ENCODE measurements at places on chromosomes 7 and 10.

DNA sequence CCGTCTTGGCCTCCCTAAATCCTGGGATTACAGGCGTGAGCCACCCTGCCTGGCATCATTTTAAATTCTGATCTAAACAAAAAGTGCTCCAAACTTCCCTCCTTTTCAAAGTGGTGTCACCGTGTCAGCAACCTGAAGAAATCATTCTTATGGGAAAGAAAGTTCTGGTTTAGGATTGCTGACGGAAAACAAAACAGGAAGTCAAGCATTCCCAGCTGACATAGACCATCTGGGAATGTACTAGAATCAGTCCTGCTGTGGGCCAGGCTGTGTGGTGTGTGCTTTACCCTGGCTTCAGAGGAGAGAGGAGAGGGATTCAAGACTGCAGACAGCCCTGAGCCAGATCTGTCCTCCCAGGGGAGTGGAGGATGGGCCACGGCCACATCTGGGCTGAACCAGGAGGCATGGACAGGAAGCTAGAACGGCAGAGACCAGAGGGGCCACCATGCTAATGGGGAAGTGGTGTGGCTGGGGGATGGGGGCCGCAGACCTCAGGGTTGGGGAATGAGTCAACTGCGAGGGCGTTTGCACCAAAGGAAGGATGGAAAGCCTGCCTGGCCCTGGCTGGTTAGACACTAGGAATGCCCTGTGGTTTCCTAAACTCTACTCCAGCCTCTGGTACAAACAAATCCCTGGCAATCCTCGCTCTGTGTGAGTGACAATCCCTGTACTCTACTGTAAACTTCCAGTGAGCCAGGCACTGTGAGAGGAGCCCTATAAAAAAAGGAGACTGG is 16.7 kb upstream of the CLIP2 start:
- DNase-seq, result peak; percentile 44

GRCh38 chr10:112132435-112132834 is 51.1 kb downstream of the GPAM start:
- DNase-seq, result no peak

- DNase-seq, result no peak
Measured at GRCh38 chr7:102175423-102176170, 111.1 kb upstream of the SH2B2 start.

DNA sequence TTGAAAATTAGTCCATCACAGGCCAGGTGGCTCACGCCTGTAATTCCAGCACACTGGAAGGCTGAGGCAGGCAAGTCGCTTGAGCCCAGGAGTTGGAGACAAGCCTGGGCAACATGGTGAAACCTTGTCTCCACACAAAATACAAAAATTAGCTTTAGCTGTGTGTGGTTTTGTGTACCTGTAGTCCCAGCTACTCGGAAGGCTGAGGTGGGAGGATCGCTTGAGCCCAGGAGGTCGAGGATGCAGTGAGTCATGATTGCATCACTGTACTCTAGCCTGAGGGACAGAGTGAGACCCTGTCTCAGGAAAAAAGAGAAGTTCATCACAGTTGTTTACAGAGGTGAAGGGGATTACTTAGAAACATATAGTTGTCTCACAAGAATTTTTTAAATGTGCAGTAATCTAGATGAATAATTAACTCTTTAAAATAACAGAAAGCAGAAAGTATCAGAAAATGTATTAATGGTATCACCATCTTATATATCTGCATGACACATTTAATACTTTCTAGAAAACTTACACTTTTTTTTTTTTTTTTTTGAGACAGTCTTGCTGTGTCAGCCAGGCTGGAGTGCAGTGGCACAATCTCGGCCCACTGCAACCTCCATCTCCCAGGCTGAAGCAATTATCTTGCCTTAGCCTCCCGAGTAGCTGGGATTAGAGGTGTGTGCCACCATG is 8.9 kb downstream of the LCOR start:
- no peak for DNase-seq

DNA sequence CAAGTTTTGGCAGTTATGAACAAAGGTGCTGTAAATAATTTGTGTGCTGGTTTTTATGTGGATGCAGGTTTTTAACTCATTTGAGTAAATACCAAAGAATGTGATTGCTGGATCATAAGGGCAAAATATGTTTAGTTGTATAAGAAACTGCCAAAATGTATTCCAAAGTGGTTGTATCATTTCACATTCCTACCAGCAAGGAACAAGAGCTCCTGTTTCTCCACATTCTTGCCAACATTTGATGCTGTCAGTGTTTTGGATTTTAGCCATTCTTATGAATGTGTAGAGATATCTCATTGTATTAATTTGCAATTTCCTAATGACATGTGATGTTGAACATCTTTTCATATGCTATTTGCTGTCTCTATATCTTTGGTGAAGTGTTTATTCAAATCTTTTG is 207.3 kb upstream of the LRGUK start:
- DNase-seq, result no peak

Data from RWPE1 (cell line).